Large intestine (tissue), 12 donors: ENCODE measurements at places on chromosomes 5 and 9.

- DNase-seq: no peak
Observed at GRCh38 chr5:93406971-93407401, 174.0 kb downstream of the NR2F1-AS1 start.

DNA sequence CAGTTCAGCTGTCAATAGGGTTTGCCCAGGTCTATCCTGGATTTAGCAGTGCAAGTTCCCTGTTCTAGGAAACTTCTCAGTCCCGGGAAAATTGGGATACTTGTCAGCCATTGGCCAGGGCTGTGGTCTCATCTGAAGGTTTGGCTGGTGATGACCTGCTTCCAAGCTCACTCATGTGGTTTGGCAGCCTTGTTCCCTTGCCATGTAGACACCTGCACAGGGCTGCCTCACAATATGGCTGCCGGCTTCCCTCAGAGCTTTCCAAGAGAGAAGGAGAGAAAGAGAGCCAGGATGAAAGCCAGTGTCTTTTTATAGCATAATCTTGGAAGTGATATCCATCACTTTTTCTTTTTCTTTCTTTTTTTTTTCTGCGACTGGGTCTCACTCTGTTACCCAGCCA is 37.7 kb upstream of the HMCN2 start:
- no peak for DNase-seq

DNA sequence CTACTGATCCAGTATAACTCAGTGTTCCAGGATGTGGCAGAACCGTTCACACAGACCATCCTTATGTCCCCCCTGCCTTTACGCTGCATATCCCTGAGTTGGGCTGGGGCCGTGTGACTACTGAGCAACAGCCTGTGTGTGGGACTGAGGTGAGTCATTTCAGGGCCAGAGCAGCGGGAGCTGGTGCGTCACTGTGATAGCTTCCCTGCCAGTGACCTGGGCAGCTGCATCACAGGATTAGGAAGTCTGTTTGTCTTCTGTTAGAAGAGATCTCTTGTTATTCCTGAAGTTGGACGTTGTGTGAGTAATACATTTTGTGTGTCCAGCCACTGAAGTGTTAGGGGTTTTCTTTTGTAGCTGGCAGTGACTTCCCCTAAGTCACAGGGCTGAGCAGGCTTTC is 35.6 kb downstream of the TPPP start:
- no peak for DNase-seq

- peak; percentile 9 for DNase-seq
Observed at GRCh38 chr5:86968301-86968753, 299.4 kb upstream of the RASA1 start.

DNA sequence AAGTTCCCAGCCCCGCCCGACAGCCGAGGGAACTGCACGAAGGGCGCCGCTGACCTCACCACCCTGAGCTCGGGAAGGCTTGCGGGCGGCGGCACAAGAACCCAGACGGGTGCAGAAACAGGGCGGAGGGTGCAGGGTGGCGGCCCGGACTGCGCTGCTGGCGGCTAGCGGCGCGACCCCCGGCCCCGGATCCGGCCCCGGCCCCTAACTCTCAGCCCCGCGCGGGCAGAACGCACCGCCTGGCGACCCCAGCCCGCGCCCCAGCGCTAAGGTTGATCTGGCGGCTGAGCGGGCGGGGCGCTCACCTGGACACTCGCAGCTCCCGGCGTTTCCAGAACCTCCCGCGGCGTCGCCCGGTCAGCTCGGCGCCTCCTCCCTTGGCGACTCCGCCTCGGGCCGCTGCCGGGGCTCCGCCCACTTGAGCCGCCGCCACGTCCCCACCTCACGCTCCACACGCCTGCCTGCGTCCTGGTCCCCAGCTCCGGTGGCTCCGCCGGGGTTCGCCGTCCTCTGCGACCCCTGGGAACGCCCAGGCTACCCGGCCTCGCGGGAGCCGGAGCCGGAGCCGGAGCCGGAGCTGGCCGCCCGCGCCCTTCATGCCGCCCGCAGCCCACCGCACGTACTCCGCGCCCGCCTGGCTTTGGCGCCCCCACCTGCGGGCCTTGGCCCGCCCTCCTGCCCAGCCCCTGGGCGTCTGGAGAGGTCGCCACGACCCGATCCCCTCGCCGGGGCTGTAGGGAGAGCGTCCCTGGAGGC is at the start of gene P4HA2:
P4HA2 (minus strand) TSS at position 369 of the 756 bp plus-strand sequence. CDS start 9,227 bp downstream, outside the sequence.
- DNase-seq: peak; percentile 88

- no peak for DNase-seq
Observed at GRCh38 chr5:176816043-176816745, 5.8 kb downstream of the UNC5A start.

DNA sequence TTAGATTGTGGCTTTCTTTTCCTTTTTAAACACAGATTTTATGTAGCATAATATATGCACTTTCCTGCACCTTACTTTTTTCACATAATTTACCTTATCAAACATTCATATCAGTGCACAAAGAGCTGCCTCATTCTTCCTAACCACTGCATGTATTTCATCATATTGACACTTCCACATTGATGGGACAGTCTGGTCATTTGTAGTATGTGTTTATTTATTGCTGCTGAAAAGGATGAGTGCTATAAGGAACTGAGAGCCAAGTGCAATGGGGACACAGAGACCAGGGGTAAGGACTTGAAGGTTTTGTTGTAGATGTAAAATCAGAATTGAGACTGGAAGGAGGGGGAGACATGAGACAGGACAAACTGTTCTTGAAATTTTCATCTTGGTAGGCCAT is 193.8 kb downstream of the SMARCA2 start:
- no peak for DNase-seq

DNA sequence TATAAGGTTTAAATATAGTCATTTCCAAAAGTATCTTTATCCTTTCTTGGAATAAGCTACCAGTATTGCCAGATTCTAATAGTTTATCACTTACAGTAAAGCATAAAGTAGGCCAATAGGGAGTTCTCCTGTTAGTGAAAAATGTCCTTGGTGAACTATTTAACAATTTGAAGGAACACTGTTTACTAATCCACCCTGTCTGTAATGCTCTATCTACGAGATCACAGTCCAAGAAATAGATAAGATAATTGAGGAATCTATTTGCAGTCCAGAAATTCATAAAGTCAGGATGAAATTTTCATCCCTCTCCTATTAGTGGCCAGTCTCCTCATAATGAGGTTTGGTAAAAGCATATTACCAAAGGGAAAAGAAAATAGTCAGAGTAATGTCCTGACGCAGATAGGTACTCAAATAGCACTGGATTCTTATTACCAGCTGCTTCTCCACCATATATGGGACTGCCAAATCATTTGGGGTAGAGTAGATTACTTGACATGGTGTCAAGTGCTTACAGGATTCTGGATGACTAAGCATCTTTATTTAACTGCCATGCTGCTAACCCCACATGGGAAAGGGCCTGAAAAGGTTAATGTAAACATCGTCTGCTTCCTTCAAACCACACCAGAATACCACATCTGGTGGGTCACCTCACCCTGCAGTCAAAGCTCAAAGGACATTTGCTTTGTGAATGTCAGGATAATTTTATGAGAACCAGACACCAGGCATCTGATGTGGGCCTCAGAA is 808.1 kb downstream of the EFNA5 start:
- DNase-seq: no peak

DNA sequence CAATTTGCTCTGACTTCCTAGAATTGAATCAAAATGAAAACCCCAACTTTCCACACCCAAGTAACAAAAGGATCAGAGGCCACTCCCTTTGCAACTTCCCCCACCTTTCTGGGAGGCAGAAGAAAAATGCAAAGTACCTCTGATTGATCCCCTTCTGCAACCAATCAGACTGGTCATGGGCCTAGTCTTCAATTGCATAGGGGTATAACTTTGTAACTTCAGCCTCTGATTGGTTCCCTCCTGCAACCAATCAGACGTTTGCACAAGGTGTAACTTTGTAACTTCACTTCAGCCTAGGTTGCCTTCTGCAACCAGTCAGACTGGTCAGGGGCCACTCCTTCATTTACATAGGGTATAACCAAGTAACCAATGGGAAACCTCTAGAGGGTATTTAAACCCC is 38.3 kb upstream of the CNOT6 start:
- no peak for DNase-seq

GRCh38 chr5:56460195-56460546 is 227.0 kb upstream of the ANKRD55 start:
- DNase-seq: no peak

- DNase-seq: no peak
Observed at GRCh38 chr9:75889577-75889976, 896 bp upstream of the PCSK5 start.

GRCh38 chr5:141420855-141421488 is at the start of gene PCDHGA11:
Gene PCDHGA11 (plus strand): TSS chr5:141421051. CDS start chr5:141421228, 177 bp downstream.
- no peak for DNase-seq

DNA sequence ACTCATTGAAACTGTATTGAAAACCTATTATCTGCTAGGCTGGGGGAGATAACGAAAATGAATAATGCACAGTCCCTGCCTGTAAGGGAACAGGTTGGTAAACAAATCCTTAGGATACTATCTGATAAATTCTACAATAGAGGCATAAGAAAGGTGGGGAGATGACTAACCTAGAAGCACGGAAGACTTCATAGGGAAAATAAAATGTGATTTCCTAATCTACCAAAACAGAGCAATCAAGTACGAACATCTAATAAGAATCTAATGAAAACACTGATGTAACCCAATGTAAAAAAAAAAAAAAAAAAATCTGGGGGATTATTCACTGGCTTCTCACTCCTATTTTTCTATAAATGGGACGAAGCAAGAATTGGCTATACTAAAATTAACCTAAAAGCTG is 124.4 kb downstream of the SLF1 start:
- DNase-seq: no peak

DNA sequence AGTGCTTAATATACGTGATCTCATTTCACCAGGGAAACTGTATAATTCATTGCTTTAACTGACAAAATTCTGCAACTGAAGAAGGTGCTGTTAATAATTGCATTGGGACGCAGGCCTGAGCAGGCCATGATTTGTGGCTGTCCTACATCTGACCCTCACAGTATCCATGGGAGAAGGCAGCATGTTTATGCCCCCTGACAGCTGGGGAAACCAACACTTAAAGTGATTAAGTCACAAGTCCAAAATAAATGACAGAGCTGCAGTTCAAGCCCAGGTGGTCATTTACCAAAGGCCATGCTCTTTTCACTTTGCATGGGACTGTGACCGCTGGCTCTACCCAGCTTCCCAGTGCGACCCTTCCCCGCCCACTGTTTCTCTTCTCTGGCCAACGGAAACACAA is 30.5 kb upstream of the KCNMB1 start:
- no peak for DNase-seq

- DNase-seq: no peak
Observed at GRCh38 chr5:169012450-169012849, 288.5 kb downstream of the SLIT3 start.

- DNase-seq: no peak
Observed at GRCh38 chr9:23663536-23663935, 162.5 kb downstream of the ELAVL2 start.

DNA sequence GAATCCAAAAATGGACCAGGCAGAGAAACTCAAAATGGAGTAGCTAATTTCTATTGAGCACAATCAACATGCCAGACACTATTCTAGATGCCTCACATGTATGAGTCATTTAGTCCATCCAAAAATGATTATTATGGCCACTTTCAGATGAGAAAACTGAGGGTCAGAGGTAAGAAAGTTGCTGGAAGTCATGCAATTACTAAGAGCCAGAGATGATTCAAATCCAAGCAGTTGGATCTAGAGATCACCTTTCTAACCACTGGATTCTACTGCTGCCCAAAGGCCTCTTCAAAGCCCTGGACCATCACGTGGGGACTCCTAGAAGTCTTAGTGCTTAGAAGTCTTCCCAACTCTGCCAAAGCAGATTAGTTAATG is 51.8 kb upstream of the HMHB1 start:
- DNase-seq: no peak

DNA sequence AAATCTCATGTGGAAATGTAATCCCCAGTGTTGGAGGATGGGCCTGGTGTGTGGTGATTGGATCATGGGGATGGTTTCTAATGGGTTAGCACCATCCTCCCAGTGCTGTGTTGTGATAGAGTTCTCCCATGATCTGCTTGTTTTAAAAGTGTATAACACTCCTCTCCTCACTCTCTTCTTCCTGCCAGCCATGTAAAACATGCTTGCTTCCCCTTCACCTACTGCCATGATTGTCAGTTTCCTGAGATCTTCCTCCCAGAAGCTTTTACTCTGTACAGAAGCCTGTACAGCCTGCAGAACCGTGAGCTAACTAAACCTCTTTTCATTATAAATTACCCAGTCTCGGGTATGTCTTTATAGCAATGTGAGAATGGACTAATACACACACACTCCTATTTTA is 499.1 kb downstream of the RASEF start:
- DNase-seq: no peak

- no peak for DNase-seq
Observed at GRCh38 chr9:113536483-113537228, 73.1 kb downstream of the RGS3 start.

- DNase-seq: no peak
Observed at GRCh38 chr9:32706004-32706724, 70.7 kb upstream of the TAF1L start.

DNA sequence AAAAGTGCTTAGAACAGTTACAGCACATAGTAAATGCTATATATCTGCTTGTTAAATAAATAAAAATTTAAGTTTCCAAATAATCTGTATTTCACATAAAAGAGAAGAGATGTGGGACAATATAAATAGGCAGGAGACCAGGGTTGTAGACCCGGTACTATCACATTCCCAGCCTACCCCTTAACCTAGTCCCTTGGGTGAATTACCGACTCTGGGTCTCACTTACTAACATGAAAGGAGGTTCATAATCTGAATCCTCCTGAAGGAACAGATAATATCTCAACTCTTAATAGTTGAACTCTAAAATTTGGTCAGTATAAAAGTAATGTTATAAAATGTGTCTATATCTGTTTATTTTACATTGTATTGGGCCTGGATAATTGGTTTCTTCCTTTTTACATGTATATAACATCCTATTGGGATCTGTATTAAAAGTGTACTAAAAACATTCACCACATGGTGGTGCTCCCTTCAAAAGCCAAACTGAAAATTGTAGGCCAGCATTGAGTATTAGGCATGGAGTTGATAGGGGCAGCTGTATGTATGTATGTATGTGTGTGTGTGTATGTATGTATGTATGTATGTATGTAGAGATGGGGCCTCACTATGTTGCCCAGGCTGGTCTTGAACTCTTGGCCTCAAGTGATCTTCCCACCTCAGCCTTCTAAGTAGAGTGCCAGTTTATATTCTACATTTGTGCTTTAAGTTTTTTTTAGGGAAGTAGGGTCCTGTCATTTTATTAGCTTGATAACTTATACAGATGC is 64.2 kb upstream of the ABL1 start:
- no peak for DNase-seq

DNA sequence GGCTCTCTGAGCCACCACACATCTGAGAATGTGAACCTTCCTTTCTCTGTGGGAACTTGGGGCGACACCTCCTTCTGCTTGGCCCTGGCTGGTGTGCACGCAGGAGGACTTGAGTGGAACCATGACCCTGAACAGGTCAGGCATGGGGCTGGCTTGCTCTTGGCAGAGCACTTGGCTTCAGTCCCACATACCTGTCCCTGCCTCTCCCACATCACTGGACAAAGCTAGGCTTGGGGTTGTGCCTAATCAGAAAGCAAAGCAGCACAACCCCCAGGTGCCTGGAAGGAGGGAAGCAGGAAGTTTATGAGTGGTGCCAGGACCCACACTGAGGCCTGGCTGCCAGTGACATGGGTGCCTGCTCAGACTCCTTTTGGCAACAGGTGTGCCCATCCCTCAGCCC is 13.2 kb downstream of the GADD45G start:
- DNase-seq: no peak
